Hair follicle dermal papilla cell (primary cell): ENCODE measurements at places on chromosomes 16 and 17. TPM values are rescaled to one million over a fixed set of nuclear protein-coding genes. Genes with fewer than 3 reads are reported as not detected.

C16orf96 gene
- under 0.01 and 0.12 TPM in 2 replicates for total RNA-seq

ANKS4B gene
- not detected in 2 replicates for total RNA-seq

CD300E gene
- not detected in 2 replicates for total RNA-seq

IGF2BP1 gene
- total RNA-seq = 0.24 and 0.32 TPM in 2 replicates

PIRT gene
- not detected in 2 replicates for total RNA-seq

MYL11 gene
- total RNA-seq = not detected in 2 replicates
